Hematopoietic multipotent progenitor cell treated with erythropoietin and hydrocortisone succinate and interleukin-3 and kit ligand, for 17 days (in vitro differentiated cells): ENCODE measurements at places on chromosomes 1 and 21.
A peak's percentile ranks its signal among the peaks of the same experiment; 100 is the strongest.

GRCh38 chr1:201444792-201445191 is 23.3 kb upstream of the TNNI1 start:
- DNase-seq = no peak

DNA sequence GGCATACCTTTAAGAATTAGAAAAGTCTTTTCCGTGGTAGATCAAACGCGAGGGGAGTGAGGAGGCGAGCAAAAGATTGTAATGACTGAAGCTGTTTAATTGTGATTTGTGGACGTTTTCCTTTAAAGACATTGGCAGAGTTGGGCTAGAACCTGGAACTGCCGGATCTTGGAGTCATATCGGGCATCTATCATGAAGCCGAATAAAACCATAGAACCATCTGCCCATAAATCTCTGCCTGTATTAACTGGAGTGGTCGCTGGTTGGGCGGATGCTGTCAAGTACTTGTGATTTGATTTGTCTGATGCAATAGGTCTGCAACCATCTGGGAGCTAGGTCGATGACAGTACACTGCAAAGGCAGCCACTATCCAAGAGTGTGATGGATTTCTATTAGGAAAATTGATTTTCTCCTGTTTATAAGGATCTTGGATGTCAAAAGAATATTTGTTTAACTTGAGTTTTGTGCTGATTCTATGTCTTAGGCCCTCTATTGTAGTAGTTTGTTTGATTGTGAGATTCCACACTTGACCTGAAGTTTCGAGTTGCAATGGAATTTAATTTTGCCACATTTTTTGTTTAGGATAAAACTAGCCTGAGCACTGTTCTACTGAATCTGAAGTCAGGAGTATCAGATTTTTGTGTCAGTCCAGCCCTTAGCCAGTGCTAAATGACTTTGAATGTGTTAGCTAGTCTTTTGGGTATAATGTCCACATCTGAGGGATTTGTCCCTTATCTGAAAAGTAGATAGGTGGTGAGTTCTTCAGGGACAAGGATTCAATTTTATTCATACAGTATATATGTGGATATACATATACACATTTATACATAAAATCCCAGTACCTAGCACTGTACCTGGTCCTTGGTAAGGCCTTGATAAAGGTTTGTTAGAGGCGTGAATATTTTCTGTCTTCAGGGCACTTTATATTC is 1.2 kb downstream of the SARS1 start:
- DNase-seq = peak; percentile 88

GRCh38 chr1:32215629-32216480 is 6.3 kb downstream of the TMEM234 start:
- peak; percentile 67 for DNase-seq

DNA sequence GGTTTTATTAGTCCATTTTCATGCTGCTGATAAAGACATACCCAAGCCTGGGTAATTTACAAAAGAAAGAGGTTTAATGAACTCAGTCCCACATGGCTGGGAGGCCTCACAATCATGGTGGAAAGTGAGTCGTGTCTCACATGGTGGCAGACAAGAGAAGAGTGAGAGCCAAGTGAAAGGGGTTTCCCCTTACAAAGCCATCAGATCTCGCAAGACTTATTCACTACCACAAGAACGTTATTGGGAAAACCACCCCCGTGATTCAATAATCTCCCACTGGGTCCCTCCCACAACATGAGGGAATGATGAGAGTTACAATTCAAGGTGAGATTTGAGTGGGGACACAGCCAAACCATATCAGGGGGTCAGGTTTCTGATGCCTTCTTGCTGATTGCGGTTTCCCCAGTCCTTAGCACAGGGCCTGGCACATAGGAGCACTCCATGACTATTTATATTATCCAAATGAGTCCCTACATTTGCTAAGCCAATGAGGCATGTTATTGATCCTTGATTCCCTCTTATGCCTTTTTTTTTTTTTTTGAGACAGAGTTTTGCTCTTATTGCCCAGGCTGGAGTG is 35.3 kb upstream of the PAXBP1 start:
- DNase-seq = no peak

DNA sequence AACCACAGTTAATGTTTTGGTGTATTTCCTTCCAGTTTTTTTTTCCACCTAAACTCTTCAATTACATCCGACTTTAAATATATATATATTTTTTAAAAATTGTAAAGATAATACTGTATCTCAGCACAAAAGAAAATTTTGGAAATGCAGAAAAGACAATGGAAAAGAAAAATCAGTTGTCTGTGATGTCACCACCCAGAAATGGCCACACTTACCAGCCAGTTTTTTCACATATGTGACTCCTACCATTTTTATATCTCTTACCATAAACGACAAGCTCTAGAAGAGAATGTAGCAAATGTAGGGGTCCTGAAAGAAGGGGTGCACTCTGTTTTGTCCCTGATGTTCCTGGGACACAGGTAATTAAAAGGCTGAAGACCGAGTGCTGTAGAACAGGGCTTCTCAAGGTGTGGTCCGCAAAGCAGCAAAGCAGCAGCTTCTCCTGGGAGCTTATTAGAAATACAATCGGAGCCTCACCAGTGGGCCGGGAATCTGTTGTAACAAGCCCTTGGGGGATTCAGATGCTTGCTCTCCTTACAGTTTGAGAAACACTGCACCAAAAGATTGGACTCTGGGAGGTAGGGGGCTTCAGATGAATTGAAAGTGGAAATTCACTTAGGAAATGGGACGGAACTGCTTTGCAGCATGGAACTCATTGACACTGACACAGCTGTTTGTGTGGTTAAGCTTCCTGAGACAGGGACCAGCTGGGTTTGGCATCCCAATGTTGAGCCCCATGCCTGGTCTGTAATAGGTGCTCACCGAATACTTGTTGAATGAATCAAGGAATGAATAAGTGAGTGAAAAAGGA is 44.1 kb downstream of the ALPL start:
- no peak for DNase-seq

DNA sequence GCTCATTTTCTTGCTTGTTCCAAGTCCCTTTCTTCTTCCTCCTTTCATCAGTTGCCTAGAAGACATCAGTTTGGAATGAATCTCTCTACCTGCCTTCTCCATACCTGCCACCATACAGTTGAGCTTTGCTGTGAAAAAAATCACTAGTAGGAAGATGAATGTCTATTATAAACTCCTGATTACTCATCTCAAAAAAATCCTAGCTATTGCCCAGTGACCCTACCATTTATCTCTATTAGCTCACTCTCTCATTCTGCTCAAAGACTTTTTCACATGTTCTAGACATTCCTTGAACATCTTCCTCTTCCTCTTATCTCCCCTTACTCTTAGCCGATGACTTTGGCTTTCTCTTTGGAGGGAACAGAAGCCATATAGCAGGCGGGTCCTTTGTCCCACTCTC is 49.7 kb upstream of the HMGB4 start:
- DNase-seq = no peak

DNA sequence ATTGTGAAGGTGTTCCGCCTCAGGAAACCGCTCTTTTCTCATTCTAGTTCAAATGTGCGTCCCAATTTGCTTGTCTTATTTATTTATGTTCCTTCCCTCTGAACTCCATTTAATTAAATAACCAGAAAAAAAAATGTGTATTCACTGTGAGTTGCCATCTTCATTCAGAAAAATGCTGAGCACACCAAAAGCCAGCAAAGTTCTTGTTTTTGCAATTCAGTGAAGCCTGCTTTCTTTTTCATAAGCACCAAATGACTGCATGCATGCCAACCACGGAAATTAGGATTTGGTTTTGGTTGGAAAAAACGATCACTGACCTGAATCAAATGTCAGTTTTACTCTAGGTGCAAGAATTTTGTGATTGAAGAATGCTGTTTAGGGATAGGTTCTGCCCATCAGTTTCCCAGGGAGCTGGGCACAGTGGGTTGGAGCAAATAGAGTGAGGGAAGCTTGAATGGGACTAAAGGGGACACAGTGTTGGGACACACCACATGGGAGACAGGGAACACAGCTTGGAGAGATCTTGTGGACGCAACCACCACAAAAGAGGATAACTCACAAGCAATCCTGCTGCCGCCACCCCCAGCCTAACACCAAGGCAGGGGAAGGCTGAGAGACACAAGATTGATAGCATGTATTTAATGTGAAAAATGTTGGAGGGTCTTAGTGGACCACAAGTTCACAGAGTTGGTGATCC is 183.4 kb upstream of the GALNT2 start:
- no peak for DNase-seq

DNA sequence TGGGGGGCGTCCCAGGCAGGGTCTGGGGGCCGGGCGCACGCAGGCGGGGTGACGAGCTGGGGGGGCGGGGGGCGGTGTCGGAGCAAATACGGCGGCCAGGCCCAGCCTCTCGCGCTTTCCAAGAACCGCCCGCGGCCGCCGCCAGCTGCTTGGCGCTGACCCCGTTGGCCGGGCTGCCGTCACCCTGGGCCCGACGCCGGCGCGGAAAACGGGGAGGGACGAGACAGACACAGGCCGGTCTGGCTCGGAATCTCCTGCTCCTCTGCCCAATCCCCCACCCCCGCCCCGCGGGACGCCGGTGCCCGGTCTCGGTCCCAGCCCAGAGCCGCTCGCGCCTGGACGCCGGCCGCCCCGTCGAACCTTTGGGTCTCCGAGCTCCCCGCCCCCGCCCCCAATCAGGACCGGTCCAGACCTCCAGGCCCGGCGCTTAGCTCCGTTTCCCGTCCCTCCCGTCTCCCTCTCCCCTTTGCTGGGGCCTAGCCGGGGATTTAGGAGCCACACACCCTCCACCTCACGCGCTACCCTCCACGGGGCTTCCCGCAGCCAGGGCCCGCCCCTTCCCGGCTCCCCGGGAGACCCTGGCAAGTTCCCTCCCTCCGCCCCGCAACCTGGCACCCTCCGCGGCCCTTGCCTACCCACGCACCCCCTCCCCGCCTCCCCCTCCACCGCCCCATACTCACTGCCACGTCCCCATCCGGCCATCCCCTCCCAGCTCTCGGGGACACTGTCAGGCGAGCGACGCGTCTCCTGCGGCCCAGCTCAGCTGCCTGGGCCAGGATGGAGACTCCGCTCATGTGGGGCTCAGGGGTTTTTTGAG is 800 bp upstream of the MMP23B start:
- no peak for DNase-seq

DNA sequence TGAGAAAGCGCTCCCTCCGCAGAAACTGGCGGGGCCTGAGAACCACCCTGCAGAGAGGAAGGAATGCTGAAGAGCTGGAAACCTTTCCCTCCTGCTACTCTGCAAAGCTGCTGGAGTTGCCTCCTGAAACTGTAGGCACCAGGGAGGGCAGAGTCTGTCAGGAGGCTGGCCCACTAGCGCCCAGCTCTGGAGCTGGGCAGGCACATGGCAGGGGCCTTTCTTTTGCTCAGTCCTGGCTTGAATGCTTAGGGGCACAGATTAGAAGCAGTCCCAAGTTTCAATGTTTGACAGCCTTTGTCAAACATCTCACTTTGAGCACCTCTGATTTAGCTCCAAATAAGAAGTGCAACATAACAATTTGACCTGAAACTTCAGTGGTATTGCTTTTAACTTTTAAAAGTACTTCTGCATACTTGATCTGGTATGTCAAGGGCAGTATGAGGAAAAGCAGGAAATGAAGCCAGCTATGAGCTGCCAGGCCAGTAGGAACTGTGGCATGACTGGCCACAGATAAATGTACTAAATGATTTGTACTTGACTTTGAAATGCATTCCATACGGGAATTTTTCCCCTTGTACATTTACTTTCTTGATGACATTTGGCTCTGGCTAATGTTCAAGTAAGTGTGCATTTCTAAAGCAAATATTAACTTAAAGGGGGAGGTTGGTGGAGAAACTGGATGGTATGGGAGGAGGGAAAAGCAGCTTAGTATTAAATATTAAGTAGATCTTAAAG is 7.2 kb downstream of the C1orf116 start:
- DNase-seq = peak; percentile 76

DNA sequence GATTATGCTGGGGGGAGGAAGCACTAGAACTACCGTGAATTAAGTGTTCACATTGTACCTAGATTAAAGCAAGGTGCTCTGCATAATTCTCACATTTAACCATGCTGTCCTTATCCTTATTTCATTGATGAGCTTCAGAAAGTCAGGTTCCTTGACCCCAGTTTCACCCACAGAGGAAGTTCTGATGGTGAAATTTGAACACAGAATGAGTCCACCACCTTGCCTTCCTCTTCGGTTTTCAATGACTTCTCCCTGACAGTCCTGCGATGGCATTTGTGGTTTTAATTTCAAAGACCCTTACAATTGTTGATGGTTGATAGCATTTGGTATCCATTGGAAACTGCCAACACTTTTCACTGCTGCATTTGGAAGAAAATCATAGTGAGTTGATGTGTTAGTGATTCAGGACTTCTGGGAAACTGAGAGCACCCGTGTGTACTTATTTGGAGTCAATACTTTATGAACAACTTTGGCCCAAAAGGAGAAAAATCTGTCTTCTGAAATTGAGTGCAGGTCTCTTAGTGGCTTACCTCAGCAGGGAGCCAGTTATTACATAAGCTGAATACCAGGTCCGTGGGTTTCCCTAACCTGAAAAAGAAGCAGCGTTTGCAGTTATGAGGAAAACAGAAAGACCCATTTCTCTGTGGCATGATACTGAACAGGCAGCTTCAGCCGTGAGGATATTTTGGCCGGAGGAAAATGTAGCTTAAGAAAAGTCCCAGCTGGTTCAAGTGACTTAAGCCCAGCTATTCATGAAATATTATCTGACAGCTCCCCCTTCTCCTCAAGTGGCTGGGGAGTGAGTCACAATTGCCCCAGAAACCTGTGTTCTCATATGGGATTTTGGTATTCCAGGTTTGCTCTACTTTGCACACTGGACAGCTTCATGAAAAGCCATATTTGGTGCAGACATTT is 47.5 kb downstream of the ROR1 start:
- DNase-seq = no peak

- DNase-seq = no peak
Measured at GRCh38 chr1:68230901-68231626, 1.3 kb downstream of the WLS start.

- DNase-seq = no peak
Measured at GRCh38 chr1:179743679-179744400, 749 bp downstream of the FAM163A start.

GRCh38 chr1:41014871-41015270 is 6.7 kb downstream of the SLFNL1 start:
- no peak for DNase-seq

- DNase-seq = no peak
Measured at GRCh38 chr1:12447307-12447706, 170.7 kb downstream of the DHRS3 start.

- no peak for DNase-seq
Measured at GRCh38 chr1:34278211-34278610, 101.5 kb downstream of the C1orf94 start.

GRCh38 chr1:54528613-54529012 is 19.4 kb upstream of the ACOT11 start:
- no peak for DNase-seq

DNA sequence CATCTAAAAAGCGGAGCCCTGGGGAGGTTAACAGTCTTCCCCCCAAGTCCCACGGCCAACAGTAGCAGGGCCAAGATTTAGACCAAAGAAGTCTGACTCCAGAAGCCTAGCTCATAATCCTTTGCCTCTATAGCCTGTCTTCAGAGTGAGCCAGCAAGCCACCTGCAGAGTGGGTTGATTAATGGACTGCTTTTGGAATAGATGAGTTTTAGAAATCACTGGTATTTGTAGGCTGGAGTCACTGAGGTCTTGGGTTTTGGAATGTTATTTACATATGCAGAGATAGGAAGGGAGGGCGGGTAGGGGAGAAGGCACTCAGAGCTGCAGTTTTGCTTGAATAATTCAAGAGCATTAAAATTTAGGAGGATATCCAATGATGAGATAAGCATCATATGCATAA is 90.8 kb upstream of the L1TD1 start:
- DNase-seq = no peak

- DNase-seq = no peak
Measured at GRCh38 chr1:68213843-68214242, 18.5 kb downstream of the WLS start.

- DNase-seq = no peak
Measured at GRCh38 chr21:44934797-44935532, 4.9 kb upstream of the SLX9 start.
